ENCODE measurements at places on chromosomes 12 and 14. TPM values are rescaled to one million over a fixed set of nuclear protein-coding genes. Genes with fewer than 3 reads are reported as not detected.

HOXC12 gene
- not detected for total RNA-seq

DHRS2 gene
- 2.9 TPM for total RNA-seq

RAD9B gene
- 0.43 TPM for total RNA-seq

SPTB gene
- total RNA-seq, result under 0.01 TPM

SMIM41 gene
- not detected for total RNA-seq

CDK2 gene
- total RNA-seq, result 13.7 TPM

GMFB gene
- total RNA-seq, result 104 TPM

PELI2 gene
- total RNA-seq, result 15.7 TPM

LYZ gene
- total RNA-seq, result not detected

MGP gene
- total RNA-seq, result 193 TPM

COQ5 gene
- total RNA-seq, result 17.3 TPM

FGF23 gene
- total RNA-seq, result not detected

HOMEZ gene
- 3.3 TPM for total RNA-seq

ATL1 gene
- total RNA-seq, result 1.3 TPM

RND1 gene
- 2.1 TPM for total RNA-seq

EFS gene
- not detected for total RNA-seq

TPPP2 gene
- not detected for total RNA-seq

NUP37 gene
- 16.0 TPM for total RNA-seq

RNASE3 gene
- total RNA-seq, result not detected

GARIN6 gene
- not detected for total RNA-seq

PAPLN gene
- 25.3 TPM for total RNA-seq

SOAT2 gene
- total RNA-seq, result not detected

MMP19 gene
- 0.09 TPM for total RNA-seq

MYF6 gene
- total RNA-seq, result not detected

ARG2 gene
- 47.6 TPM for total RNA-seq

FAM90A1 gene
- total RNA-seq, result not detected

TSPAN31 gene
- 67.3 TPM for total RNA-seq

RTL1 gene
- not detected for total RNA-seq

KLRD1 gene
- total RNA-seq, result 0.11 TPM

SPIC gene
- not detected for total RNA-seq

Measured in dermis lymphatic vessel endothelial cell (primary cell).